Posterior cingulate gyrus (tissue), 11 donors: ENCODE measurements at places on chromosomes 4 and X.

GRCh38 chrX:124462931-124463330 is 116.6 kb downstream of the SH2D1A start:
- DNase-seq = no peak

DNA sequence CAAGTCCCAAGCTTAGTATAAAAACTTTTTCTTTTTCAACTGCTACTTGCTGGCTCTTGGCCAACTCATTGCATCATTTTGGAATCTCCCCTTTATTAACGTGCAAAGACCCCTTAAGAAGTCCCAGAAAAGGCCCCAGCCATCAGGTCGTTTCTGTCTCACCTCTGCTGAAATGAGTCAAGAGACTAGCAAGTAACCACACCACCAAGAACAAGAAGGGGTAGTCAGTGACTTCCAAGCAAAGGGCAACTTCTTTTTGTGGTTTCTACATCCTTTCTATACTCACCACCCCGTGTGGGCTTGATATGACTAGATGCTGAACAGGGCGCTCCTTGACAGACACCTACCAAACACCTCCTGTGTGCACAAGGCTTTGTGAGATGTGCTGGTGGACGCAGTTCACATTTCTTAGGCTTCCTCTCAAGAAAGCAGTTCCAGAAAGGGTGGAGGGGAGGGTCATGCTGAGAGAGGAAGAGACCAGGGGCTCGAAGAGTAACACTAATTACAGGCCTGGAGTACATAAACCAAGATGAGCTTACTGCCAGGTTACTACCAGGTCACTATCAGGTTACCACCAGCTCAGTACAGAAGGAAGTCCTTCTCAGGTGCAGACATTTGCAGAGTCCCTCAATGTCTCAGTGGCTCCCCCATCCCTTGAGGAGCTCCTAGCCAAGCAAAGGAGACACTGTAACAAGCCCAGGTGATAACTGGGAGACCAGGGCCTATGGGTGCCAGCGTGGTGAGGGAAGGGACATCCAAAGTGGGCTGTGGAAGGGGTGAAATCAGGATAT is 19.3 kb downstream of the JAKMIP1 start:
- DNase-seq = no peak

DNA sequence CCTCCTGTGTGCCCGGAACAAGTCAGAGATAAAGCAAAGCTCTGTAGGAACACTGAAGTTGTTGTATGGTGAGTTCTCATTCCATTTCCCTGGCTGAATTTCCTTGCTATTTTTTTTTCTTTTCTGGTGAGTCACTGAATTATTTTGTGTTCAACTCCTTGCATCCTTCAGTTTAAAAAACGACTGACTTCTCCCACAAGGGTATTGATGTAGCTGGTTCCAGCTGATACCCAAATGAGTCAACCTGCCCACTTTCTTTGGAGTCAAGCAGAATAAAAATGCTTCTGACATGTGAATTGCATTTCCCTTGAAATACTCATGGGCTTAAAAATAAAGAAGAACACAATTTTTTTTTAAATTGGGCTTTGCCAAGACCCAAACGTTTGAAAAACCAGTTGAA is 85.5 kb downstream of the SHOX start:
- no peak for DNase-seq

DNA sequence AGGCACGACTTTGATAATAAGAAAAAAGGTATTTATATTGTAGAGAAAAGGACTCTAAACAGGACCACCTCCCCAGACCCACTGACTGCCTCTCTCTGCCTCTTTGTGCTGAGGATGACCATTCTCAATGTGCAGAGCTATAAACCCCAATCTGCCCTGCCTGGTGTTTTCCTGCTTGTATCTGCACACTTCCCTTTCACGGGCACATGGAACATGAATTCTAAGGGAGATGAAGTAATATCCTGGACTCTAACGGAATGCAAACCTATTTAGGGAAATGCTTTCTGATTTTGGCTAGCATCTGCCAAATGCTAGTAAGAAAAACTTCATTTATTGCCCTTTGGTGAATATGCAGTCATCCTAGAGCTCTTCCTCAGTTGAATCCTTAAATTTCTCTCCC is 2.4 kb downstream of the DIPK2B start:
- no peak for DNase-seq

- no peak for DNase-seq
Observed at GRCh38 chrX:78321809-78322208, 5.6 kb downstream of the CYSLTR1 start.

GRCh38 chrX:154019061-154019621 is 561 bp downstream of the IRAK1 start:
- no peak for DNase-seq

DNA sequence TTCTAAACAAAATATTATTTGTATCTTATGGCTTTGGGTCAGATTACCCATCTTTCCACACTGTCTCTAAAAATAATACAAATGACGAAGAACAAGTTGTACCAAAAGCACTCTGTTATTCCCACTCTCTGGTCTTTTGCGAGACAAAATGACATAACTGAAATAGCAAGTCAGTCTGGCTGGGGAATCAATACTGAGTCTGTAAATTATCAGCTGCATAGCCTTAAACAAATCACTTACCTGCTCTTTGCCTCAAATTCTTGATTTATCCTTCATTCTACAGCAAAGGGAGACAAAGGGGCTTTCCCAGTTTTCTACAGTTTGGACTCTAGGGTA is 40.9 kb downstream of the SOWAHB start:
- no peak for DNase-seq

DNA sequence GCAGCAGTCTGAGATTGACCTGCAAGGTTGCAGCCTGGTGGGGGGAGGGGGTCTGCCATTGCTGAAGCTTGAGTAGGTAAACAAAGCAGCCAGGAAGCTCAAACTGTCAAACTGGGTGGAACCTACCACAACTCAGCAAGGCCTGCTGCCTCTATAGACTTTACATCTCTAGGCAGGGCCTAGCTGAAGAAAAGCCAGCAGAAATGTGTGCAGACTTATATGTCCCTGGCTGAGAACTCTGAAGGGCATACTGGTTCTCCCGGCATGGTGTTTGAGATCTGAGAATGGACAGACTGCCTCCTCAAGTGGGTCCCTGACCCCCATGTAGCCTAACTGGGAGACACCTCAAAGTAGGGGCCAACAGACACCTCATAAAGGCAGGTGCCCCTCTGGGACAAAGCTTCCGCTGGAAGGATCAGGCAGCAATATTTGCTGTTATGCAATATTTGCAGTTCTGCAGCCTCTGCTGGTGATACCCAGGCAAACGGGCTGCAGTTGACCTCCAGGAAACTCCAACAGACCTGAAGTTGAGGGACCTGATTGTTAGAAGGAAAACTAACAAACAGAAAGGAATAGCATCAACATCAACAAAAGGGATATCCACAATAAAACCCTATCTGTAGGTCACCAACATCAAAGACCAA is 167.6 kb downstream of the GC start:
- no peak for DNase-seq

- no peak for DNase-seq
Observed at GRCh38 chr4:100679926-100680325, 162.1 kb upstream of the EMCN start.

DNA sequence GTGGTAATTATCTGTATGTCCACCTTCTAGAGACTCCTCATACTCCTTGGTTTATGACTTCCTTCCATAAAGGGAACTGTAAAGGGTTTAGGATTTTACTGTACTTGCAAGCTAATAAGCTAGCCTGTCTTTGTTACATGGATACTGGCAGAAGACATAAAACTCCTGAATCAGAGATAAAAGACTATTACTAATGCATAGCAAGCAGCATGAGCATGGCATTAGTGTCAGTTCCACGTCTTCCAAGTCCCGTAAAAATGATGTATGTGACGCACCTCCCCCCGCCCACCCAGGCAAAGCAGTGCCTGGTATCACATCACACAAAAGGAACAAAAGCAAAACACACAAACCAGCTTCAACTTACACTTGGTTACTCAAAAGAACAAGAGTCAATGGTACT is 71.0 kb downstream of the SLC10A6 start:
- DNase-seq = no peak

- DNase-seq = no peak
Observed at GRCh38 chrX:85685843-85686242, 306.4 kb upstream of the POF1B start.

DNA sequence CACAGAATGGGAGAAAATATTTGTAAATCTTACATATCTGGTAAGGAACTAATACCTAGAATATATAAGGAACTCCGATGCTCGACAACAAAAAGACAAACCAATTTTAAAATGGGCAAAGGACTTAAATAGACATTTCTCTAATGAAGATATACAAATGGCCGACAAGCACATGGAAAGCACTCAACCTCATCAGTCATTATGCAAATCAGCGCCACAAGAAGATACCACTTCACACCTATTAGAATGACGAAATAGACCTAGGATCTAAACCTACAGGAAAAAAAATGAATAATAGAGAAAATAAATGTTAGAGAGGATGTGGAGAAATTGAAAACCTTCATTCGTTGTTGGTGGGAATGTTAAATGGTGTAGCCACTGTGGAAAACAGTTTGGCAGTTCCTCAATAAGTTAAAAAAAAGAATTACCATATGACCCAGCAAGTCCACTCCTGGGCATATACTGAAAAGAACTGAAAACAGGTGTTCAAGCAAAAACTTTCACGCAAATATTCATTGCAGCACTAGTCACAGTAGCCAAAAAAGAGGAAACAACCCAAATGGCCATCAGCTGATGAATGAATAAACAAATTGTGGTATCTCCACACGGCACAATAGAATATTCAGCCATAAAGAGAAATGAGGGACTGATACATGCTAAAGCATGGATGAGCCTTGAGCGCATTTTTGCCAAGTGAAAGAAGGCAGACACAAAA is 57.3 kb upstream of the WDR19 start:
- no peak for DNase-seq
